ENCODE measurements at places on chromosomes 7 and 10.
A peak's percentile ranks its signal among the peaks of the same experiment; 100 is the strongest.

- no peak for ATAC-seq
Measured at GRCh38 chr10:90977855-90978486, 57.1 kb upstream of the ANKRD1 start.

DNA sequence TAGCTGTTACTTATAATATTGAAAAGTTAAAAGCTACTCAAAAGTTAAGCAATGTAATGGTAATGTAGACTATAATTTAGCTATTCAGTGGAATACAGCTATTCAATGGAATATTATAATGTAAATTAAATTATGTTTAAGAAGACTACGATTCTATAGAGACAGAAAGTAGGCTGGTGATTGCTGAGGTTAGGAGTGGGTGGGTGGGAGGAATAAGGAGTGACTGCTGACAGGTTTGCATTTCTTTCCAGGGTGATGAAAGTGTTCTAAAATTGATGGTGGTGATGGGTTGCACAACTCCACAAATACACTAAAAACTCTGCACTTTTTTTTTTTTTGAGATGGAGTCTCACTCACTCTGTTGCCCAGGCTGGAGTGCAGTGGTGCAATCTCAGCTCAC is 21.4 kb downstream of the DENND2A start:
- no peak for ATAC-seq

DNA sequence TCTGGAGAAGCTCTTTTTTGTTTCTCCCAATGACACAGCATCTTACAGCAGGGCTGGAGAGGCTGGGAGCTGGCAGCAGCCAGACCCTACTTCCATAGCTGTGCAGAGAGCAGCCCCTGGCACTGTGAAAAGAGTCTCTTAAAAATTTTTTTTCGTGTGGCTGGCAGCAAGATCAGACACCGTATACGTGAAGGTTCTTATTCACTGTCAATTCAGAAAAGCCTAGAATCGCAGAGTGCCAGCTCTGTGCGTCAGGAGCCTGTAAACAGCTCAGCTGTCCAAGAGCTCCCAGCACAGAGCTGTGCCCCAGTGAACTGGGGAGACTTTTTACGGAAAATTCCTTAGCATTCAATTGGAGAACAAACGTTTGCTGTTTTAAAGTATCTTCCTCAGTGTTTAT is 6.5 kb downstream of the BAG3 start:
- peak; percentile 65 for ATAC-seq

DNA sequence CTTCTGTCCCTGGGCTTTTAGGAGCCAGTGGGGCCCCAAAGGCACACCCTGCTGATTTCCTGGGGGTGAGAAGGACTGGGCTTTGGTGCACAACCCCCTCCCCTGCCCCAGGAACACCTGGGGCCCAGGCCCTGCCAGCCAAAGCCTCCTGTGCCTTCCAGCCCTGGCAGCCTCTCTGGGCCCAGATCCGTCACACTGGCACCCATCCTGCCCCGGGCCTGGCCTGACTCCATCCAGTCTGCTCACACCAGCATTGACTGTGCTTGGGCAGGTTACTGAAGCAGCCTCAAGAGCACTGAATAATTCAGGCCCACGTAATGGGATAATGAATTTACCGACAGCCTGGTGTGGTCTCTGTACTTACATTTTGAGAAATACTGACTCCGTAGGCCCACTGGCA is 12.0 kb upstream of the COMTD1 start:
- no peak for ATAC-seq

DNA sequence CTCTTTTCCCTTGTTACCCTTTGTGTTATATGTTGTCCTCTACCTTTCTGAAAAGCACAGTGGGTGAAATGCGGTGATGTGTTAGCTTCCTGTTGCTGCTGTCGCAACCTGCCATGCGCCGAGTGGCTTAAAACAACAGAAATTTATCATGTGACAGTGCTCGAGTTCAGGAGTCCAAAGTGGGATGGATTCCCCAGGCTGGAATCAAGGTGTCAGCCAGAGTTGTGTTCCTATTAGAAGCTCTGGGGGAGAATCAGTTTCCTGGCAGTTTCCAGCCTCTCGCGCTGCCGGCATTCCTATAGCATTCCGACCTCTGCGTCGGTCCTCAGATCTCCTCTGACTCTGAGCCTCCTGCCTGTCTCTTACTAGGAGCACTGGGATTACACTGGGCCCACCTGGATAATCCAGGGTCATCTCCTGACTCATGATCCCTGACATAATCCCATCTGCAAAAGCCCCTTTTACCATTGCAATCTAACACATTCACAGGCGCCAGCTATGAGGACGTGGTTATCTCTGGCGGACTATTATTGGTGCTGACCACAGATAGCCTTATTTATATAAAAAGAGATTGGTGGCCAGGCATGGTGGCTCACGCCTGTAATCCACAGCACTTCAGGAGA is 207.5 kb downstream of the CUX1 start:
- no peak for ATAC-seq

GRCh38 chr7:149245244-149245643 is 5.8 kb downstream of the ZNF212 start:
- ATAC-seq: no peak

- no peak for ATAC-seq
Measured at GRCh38 chr7:96959135-96959534, 46.2 kb upstream of the DLX6 start.

GRCh38 chr10:23556727-23557440 is 118.0 kb downstream of the OTUD1 start:
- no peak for ATAC-seq

DNA sequence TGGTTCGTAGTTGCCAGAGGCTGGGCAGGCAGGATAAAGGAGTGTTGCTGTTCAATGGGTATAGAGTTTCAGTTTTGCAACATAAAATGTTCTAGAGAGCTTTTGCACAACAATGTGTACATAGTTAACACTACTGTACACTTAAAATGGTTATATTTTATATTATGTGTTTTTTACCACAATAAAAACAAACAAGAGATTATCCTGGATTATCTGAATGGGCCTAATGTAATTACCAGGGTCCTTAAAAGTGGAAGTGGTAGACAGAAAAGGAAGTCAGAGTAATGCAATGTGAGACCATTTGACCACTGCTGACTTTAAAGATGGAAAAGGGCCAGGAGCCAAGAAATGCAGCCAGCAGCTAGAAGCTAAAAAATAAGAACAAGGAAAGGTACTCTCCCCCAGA is 159.7 kb downstream of the SGMS1 start:
- no peak for ATAC-seq

DNA sequence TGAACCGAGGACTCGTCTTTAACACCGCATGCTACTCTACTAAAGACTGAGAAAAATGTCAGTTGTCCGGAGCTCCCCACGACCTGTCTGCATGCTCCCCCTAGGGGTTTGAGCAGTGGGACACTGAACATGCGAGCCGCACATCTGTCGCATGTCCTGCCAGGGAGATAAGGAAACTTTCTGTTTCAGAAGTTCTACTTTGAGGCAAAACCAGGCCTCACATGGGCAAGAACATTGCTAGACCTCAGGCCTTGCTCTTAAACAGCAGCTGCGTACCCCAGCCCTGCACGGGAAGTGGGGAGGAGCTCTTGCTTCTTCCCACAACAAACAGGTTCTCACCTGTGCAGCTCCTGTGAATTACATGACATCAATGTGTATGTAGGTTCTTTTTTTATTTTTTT is 30.3 kb upstream of the HERPUD2 start:
- no peak for ATAC-seq

GRCh38 chr7:155257482-155258225 is 40.0 kb upstream of the INSIG1 start:
- peak; percentile 87 for ATAC-seq

DNA sequence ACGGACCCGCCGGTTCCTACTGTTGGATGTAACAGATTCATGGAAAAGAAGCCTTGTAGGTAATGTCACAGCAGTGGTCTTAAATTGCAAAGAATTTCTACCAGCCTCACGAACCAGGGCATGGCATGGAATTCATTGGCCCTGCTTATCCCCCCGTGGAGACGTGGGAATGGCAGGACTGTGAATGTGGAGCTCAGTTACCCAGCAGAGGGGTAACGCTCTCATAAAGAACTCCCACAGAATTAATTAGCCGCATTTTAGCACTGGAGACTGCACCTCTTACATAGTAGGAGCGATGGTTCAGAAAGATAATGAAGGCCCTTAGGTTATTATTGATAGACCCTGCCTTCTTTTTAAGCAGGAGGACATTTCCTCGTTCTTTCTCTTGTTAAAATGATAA is 715.4 kb downstream of the AUTS2 start:
- no peak for ATAC-seq

DNA sequence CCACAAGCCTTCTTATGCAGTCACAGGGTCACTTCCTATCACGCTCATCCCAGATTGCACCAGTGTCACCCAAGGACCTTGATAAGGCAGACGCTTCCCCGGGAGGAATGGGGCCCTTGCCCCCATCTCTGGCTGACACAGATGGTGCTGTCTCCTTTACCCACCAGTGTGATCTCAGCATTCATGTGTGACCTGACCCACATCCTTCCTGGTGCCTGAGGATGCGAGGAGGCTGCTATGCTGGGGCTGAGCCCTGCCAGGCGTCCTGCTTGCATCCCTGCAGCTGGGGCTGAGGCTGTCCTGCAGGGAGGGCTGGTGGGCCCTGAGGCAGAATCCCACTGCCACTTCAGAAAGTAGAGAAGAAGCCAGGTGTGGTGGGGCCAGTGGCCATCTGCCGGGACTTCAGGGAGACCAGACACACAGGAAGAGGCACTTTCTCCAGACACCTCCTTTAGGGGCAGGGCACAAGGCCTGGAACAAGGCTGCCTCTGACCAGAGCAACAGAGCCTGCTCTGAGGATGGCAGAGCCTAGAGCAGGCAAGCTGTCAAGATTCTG is 35.3 kb downstream of the RASGEF1A start:
- no peak for ATAC-seq

GRCh38 chr10:21318540-21319167 is 206.8 kb downstream of the SKIDA1 start:
- ATAC-seq: no peak

DNA sequence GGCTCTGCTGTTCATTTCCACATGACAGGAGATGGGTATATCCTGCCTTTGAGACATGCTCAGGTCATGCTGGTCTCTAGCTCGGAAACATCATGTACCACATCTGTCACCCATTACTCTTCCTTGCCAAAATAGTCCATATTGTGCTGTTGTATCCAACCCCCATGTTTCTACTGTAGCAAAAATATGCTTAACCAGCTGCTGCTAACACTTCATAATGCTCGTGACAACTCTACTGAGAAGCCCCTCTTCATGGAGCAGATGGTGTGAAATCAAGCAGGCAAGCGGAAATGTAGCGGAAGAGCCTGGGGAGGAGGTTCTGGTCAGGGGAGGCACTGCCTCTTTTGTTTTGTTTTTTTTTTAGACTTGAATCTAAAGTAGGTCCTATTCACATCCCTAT is 82.9 kb downstream of the NPY start:
- no peak for ATAC-seq

DNA sequence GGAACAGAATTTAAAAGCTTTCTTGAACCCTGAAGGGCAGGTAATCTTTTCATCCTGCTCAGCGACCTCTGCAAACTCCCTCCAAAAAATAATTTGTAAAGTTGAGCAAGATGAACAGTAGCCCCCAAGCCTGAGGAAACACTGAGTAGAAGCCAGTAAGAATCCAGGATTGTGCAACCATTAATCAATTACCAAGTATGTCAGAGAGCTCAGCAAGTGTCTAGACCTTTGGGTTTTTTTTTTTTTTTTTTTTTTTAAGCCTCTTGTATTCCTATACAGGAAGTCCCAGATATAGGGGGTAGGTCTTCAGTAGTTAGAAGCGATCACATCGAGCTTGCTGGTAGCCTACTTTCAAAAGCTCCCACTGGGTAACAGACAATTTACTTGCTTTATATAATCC is 155.2 kb downstream of the DGKI start:
- ATAC-seq: no peak

GRCh38 chr10:70722820-70723424 is 50.6 kb downstream of the ADAMTS14 start:
- ATAC-seq: no peak

GRCh38 chr10:44963772-44964633 is 4.4 kb downstream of the RASSF4 start:
- ATAC-seq: peak; percentile 49

GRCh38 chr7:45878457-45879144 is 5.7 kb upstream of the CCDC201 start:
- no peak for ATAC-seq

DNA sequence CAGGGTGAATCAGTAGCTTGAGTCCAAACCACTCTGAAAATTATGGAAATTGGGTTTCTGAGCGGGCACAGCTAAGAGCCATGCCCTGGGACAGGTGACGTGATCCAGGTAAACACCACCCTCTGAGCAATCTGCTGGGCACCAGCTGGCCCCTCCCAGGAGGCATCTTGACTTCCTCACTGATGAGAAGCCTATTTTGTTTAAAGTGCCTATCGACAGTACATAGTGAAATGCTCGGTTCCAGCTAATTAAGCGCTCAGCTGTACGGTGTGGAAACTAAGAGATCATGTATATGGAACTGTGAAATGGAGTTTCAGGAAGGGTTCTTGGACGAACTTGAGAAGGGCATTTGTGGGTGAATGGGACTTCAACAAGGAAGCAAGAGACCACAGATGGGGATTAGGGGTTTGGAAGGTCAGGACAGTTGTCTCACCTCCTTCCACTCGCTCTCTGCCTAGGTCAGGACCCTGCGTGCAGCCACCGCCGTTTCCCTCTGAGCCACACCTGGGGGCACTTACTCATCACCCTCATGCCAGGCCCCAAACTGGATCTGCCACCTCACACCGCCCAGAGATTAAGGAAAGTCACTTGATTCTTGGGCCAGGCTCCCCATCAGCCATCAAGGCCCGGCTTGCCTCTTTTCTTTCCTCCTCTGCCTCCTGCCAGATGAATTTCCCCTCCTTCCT is 3.2 kb downstream of the ITPRIP start:
- no peak for ATAC-seq

GRCh38 chr10:97542169-97543024 is 30.2 kb upstream of the ANKRD2 start:
- peak; percentile 92 for ATAC-seq

DNA sequence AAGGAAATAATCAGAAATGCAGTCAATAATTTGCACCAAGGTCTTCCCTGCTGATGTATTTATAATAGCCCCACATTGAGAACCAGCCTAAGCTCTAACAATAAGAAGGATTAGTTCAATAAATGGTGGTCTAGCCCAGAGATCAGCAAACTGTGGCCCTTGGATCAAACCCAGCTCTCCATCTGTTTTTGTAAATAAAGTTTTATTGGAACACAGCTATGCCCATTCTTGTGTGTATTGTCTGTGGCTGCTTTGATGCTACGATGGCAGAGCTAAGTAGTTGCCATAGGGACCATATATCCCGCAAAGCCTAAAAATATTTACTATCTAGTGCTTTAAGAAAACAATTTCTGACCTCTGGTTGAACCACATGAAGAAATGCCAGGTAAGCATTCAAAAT is 154.9 kb downstream of the EMX2 start:
- ATAC-seq: no peak

All from motor neuron (in vitro differentiated cells).